ENCODE measurements at places on chromosomes 12 and 14. TPM values are rescaled to one million over a fixed set of nuclear protein-coding genes. Genes with fewer than 3 reads are reported as not detected.

DNA sequence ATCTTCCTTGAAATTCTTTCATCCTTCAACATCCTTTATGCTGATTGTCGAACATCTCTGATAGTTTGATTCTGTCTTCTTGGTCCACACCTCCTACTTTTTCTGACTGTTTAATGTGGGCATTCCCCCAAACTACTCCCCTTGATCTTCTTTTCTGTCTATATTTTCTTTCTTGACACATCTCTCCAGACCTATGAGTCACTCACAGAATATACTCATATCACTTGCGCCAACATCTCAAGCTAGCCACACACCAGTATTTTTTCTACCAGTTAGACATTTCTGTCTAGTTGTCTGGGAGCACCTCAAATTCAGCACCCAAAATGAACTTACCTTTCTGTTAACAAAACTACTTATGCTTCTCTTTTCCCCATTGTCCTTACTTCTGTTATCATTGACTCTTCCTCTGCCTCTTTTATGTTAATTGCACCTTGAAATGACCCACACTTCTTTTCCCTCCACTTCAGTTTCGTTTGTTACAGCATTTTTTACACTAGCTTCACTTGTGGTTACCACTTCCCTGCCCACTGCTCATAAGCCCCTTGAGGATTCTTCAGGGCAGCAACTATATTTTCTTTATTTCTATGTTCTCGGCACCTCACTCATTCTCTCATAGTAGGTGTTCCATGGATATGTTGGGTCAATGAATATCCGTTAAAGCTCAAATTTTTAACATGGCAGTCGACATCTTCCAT, 33.5 kb downstream of the TSHR start:
- H3K4me3 ChIP-seq = no peak overlapping the region
- no peaks in the 10 kb centered on the region for H3K36me3 ChIP-seq
- no peak overlapping the region for H3K27ac ChIP-seq
- H3K27me3 ChIP-seq = no peaks in the 10 kb centered on the region

DNA sequence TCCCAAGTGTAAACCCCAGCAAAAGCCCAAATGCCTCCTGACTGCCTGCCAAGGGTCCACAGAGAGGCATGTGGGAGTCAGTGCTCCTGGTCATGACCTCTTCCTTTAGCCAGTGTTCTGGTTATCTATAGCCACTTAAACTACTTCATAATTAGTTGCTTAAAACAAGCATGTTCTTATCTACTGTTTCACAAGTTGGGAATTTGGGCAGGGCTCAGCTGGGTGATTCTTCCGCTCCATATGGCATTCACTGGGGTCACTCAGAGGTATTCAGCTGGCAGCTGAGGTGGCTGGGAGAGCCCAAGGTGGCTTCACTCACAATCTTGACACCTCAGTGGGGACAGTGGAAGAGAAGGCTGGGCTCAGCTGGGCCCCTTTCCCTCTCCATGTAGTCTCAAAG, 184.0 kb upstream of the RGS6 start:
- no peaks in the 10 kb centered on the region for H3K27me3 ChIP-seq
- no peak overlapping the region for H3K27ac ChIP-seq

GRCh38 chr14:40981247-40981646, 625.4 kb upstream of the LRFN5 start:
- H3K27ac ChIP-seq = no peak overlapping the region
- H3K27me3 ChIP-seq = no peaks in the 10 kb centered on the region
- DNase-seq = no peak
- no peaks in the 10 kb centered on the region for H3K4me1 ChIP-seq

GRCh38 chr12:109789526-109790048, 43.6 kb downstream of the TRPV4 start:
- H3K27ac ChIP-seq = no peak overlapping the region
- no peak for DNase-seq

Gene KRT80
- 6.2 TPM for polyA plus RNA-seq

DNA sequence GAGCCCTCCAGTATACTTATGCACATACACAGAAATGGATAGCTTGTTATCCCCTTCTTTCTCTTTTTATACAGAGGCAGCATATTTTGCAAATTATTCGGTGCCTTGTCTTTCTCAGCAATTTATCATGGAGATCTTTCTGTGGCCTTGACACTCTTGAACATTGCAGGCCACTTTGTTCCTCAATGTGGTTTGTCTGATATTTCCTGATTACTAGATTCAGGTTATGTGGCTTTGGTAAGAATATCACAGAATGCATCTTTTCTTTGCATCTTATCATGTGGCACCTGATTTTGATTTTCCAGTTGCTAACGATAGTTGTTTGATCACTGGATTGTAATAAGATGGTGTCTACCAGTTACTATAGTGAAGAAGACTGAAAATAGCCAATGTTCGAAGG, 7.1 kb upstream of the SNRPF start:
- no peaks in the 10 kb centered on the region for H3K4me1 ChIP-seq
- H3K27me3 ChIP-seq = no peaks in the 10 kb centered on the region
- no peaks in the 10 kb centered on the region for H3K36me3 ChIP-seq
- no peak overlapping the region for H3K4me3 ChIP-seq

Gene TAS2R20
- polyA plus RNA-seq = 0.70 TPM

Gene WDHD1
- polyA plus RNA-seq = 1.2 TPM

GRCh38 chr14:36940476-36940875, 231.9 kb downstream of the SLC25A21 start:
- H3K4me3 ChIP-seq = no peak overlapping the region
- H3K27me3 ChIP-seq = no peaks in the 10 kb centered on the region
- H3K27ac ChIP-seq = no peak overlapping the region
- H3K4me1 ChIP-seq = no peaks in the 10 kb centered on the region
- H3K36me3 ChIP-seq = no peaks in the 10 kb centered on the region
- no peak for DNase-seq

DNA sequence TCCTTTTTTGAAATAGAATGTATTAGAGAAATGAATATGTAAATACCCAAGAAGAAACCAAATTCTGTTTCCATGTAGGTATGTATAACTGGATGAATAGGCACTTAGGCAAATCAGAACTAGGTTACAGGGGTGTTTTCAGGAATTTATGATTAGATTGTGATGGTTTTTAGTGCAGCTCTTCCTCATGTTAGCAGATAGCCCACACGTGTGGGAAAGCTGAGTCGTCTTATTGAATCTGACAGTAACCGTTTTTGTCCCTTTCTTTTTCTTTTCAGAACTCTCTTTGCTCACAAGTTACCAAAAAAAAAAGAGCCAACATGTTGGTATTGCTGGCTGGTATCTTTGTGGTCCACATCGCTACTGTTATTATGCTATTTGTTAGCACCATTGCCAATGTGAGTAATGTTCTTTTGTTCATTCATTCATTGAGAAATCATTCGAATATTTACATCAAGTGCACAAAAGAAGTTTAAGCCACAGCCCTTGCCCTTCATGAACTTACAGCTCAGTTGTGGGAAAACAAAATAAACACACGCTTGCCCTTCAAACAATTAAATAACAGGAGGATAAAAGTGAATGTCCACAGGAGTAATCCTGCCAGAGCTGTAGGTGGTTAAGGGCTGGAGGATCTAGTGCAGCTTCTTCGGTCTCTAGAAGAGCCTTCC, 14.8 kb downstream of the EMP1 start:
- DNase-seq = no peak
- H3K27me3 ChIP-seq = no peaks in the 10 kb centered on the region
- H3K36me3 ChIP-seq = no peaks in the 10 kb centered on the region
- no peak overlapping the region for H3K4me3 ChIP-seq
- no peak overlapping the region for H3K27ac ChIP-seq

GRCh38 chr12:27502021-27502435, 22.0 kb upstream of the PPFIBP1 start:
- no peaks in the 10 kb centered on the region for H3K27me3 ChIP-seq
- no peaks in the 10 kb centered on the region for H3K4me1 ChIP-seq

DNA sequence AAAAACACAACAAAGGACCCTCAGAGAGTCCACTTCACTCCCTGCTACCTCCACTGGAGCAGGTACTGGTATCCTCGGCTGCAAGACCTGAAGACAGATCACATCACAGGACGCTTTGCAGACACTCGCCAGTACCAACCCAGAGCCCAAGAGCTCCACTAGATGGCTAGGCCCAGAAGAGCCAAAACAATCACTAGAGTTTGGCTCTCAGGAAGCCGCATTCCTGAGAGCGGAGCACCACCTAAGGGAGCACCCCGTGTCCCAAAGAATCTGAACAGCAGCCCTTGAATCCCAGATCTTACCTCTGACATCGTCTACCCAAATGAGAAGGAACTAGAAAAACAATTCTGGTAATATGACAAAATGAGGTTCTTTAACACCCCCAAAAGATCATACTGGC, 399.8 kb downstream of the RAD51B start:
- H3K27me3 ChIP-seq = no peaks in the 10 kb centered on the region
- H3K27ac ChIP-seq = no peak overlapping the region
- H3K36me3 ChIP-seq = no peaks in the 10 kb centered on the region

DNA sequence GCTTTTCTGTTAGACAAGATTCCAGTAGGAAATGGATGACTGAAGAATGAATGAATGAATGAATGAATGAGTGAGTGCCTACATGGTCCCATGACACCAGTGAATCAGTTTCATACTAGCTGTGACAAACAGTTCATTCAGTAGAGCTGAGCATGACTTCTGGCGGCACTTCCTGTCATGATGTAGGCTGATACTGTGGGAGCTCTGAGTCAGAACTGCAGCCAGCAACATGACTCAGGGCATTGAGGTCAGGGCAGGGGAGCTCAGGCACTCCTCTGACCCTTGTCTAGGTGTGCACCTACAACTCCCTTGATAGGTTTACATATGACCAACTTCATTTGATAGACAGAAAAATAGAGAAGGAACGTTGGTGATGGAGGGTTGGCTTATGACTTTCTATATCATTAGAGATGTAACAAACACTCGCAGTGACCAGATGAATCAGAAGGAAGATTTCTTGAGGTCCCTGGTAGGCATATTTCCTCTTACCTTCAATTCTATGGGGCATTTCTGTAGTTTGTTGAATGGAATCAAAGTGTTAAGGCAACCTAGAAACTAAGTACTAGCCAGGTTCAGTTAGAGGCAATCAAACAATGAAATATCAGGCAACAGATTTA, 139.3 kb upstream of the ARHGAP5 start:
- H3K4me3 ChIP-seq = no peak overlapping the region
- DNase-seq = no peak
- no peak overlapping the region for H3K27ac ChIP-seq
- H3K36me3 ChIP-seq = no peaks in the 10 kb centered on the region
- no peaks in the 10 kb centered on the region for H3K27me3 ChIP-seq
- no peaks in the 10 kb centered on the region for H3K4me1 ChIP-seq

GRCh38 chr12:88182416-88182815, 40.3 kb downstream of the TMTC3 start:
- no peaks in the 10 kb centered on the region for H3K27me3 ChIP-seq
- H3K27ac ChIP-seq = no peak overlapping the region
- DNase-seq = no peak
- no peaks in the 10 kb centered on the region for H3K4me1 ChIP-seq
- no peaks in the 10 kb centered on the region for H3K36me3 ChIP-seq
- H3K4me3 ChIP-seq = no peak overlapping the region

DNA sequence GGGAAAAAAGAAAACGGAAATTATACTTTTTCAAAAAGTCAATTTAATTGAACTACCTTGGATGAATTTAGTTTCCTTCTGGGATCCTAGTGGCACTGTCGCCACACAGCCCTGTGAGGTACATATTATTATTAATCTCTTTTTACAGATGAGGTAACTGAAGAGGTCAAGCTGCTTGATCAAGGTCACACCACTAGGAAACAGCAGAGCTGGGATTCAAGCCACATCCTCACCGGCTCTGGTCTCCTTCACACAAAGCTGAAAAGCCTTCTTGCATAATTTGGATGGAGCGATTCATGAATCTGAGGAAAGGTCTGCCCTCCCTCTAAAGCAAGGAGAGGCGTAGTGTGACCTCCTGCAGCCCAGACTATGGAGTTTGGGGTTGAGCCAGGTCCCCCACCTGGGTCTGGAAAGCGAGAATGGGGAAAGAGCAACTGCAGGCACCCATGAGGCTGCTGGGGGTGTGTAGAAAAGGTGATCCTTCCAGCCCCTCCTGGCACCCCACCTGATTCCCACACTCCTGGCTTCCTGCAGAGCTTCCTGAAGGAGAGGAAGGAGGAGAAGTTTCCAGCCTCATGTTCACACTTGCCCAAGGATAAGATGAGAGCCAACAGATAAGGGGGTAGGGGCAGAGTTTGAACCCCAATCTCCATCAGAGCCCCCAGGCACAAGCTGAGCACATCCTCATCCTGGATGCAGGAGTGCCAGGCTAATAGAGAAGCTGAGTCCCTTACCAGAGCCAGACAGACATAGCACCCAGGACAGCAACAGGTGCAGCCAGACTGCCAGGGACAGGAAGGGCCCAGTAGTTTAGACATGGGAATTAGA, 3.9 kb upstream of the KRT79 start:
- DNase-seq = no peak
- no peaks in the 10 kb centered on the region for H3K4me1 ChIP-seq
- no peak overlapping the region for H3K4me3 ChIP-seq
- H3K36me3 ChIP-seq = no peaks in the 10 kb centered on the region
- no peak overlapping the region for H3K27ac ChIP-seq

- DNase-seq = no peak
- H3K27ac ChIP-seq = no peak overlapping the region
- H3K36me3 ChIP-seq = no peaks in the 10 kb centered on the region
Observed at GRCh38 chr12:104775731-104776231, 182.3 kb downstream of the SLC41A2 start.

Gene RIPK3
- 2.8 TPM for polyA plus RNA-seq
